ENCODE measurements at places on chromosomes 7 and 10.
A peak's percentile ranks its signal among the peaks of the same experiment; 100 is the strongest.

- no peak for DNase-seq
Observed at GRCh38 chr7:86961686-86962085, 97.8 kb downstream of the ELAPOR2 start.

DNA sequence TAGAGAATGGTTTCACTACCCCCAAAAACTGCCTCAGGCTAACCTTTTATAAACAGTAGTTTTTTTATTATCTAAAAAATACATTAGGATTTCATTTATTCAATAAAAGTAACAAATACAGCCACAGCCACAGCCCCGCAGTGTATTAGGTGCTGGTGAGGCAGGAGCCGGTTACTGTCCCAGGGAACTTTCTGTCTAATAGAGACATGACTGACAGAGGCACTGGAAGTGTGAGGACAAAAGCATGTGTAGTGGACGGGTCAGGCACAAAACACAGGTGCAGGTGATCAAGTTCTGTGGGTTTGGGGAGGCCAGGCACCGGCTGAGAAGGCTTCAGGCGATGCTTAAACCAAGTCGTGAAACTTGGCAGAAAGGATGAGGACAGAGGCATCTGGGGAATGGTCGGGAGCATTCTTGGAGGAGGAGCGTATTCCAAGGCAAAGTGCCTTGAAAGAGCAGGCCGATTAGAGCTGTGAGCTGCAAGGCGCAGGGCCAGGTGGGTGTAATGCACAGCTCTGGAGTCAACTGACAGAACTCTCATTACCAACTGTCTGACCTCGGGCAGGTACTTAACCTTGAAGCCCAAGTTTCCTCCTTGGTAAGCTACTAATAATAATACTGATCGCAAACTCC lies 138.2 kb downstream of the USP6NL start:
- DNase-seq: no peak

- no peak for DNase-seq
Observed at GRCh38 chr10:50999163-50999562, 75.1 kb upstream of the PRKG1 start.

DNA sequence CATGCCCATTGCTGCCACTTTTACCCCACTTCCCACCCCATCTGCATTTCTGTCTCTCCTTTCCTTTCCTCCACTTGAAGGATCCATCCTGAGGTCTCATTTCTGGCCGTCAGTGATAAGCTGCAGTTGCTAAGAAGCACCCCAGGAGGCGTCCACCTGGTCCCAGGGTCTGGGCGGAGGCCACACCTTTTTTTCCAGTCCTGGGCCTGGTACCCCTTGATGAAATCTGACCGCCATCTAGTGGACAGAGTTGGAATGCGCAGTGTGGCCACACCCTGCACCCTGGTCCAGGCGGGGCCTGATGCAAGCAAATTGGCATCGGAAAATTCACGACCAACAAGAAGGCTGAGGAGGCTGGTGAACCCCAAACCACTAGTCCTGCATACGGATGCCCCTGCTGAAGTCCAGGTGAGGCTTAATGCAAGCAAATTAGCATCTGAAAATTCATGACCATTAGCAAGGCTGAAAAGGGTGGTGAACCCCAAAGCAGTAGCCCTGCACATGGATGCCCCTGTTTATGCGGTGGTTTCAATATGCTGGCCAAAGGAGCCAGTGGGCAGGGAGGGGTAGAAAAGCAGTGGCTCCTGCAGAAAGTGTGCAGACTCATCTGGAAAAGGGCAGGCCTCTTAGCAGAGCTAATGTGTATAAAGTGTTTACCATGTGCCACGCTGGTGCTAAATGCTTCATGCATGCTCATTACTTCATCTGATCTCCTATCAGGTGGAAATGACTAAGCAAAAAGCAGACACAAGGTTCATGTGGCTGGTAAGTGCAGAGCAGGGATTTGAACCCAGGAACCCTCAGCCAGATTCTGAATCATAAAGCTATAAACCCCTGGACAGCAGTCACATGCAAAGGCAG lies 43.2 kb downstream of the GPAM start:
- peak; percentile 62 for DNase-seq

DNA sequence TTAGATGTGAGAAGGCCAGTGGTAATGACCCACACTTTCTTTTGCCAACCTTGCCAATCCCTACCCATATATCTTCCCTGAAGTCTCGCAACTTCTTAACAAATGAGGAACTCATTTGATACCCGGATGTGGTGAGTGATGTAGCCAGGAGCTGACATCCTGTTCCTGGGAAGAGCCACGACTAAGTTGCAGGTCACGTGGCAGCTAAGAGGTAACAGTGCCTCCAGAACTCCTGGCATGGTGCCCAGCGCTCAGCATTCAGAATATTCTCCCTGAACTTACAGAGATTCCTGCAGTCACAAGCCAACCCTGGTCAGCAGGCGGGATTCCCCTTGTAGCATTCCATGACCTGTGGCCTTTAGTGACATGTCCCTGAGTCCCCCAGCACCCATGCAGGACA lies 282.5 kb downstream of the GALNT17 start:
- DNase-seq: no peak

DNA sequence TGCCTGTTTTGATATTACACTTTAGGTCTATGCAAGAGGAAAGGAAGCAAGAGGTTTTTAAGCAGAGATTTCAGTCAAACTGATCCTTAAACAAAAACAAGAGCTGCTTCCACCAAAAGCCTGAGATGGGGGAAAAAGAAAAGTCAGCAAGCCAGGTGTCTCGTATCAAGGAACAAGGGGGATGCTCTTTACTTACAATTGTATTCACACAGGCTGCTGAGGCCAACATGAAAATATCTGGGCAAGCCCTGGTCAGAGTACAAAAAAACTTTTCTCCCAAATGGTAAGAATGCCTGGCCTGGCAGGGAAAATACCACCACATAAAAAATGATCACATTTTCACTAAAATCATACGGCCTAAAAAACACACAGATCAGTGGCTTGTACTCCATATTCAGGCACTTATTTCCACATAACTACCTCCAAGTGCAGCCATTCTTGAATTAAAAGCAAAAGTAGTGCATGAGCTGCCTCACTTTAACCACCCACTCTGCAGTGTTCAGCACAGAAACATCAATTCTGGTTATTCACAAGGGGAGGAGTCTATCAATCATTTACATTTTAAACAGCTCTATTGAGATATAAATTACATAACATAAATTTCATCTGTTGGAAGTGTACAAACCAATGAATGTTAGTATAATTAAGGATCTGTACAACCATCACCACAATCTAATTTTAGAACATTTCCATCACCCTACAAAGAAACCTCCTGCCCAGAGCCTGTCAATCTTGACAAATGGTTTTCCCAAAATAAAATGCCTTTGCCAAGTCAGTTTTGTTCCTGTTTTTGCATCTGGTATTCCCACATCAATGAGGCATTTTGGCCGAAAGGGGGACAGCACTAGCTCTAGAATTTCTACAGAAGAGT lies 70.2 kb downstream of the GRB10 start:
- no peak for DNase-seq

- no peak for DNase-seq
Observed at GRCh38 chr7:109930049-109930448, 1160.9 kb upstream of the LRRN3 start.

DNA sequence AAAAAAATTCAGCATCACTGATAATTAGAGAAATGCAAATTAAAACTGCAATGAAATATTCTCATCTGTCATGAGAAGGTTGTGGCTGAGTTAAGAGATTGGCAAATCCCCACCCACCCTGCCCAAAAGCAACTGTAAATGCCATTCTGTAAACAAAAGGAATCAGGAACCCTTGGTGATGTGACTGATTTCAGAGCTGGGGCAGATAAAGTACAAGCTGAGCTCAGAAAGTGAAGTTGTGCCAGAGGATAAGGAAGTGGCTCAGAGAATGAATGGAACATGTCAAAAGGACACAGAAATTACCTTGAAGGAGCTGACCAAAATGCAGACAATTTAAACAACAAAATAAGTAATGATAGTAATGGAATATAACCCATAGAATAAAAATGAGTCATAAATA lies 32.7 kb upstream of the ARMS2 start:
- DNase-seq: no peak

DNA sequence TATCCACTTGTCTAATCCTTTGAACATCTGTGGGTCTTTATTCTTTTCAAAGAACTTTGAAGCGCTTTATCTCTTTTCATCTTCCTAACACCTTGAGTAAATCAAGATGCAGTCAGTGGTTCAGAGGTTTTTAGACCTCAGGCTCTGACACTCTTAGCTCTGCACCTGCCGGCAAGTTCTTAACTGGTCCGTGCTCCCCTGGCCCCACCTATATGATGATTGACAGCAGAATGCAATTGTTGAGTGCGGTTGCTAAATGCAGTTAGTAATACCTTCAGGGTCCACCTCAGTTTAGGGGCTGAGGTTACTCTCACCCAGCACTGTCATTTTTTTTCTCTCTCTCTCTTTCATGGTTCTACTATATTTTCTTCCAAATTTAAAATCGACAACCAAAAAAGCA lies 854.2 kb upstream of the AUTS2 start:
- DNase-seq: no peak

- DNase-seq: no peak
Observed at GRCh38 chr10:103695584-103696005, 159.8 kb downstream of the SH3PXD2A start.

DNA sequence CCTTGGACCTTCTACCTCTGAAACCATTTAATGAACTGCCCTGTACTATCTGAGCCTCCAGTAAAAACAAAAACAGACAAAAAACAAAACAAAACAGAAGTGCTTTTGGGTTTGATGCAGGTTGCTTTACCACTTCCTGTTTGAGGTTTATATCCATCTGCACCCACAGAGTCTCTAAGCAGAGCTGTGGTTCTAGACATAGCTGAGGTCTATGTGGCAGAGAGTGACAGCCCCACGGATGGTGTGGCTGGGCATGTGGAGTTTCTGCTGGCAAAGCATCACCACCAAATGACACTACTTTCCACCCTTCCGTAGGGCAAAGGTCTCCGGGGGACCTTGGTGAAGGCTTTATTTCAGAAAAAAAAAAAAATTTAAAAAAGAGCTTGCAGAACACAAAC lies 754.2 kb downstream of the GRID1 start:
- DNase-seq: peak; percentile 17

DNA sequence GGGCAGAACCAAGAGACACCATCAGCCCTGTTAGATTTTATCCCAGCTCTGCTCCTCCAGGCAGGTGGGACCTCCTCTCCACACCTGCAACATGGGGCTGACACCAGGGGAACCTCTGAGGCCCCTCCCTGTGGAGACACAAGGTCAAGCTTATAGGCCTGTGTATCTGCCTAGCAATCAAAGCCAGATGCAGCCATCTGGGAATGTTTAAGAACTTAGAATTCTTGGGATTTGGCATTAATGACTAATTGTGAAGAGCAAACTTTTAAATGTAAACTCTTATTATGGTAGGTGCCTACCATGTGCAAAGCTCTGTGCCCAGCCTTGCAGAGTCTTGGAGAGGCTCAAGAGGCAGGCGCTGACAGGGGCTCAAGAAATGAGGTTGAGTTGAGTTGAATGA lies 52.1 kb downstream of the TBATA start:
- DNase-seq: no peak

DNA sequence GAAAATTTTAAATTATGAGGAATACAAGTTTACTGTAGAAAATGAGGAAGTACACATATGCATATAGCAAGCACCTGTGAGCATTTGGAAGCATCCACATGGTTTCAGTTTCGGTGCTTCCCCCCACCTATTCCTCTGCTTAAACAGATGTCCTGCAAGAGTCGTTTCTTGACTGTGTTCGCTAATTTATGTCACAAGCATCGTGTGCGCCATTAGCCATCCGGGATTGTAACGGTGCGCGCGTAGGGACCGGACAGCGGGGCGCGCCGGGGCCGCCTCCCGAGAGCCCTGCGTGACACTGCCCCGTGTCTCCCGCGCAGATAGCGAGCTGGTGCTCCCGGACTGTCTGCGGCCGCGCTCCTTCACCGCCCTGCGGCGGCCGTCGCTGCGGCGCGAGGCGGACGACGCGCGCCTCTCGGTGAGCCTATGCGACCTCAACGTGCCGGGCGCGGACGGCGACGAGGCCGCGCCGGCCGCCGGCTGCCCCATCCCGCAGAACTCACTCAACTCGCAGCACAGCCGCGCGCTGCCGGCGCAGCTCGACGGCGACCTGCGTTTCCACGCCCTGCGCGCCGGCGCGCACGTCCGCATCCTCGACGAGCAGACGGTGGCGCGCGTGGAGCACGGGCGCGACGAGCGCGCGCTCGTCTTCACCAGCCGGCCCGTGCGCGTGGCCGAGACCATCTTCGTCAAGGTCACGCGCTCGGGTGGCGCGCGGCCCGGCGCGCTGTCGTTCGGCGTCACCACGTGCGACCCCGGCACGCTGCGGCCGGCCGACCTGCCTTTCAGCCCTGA lies 90.9 kb downstream of the NEURL1 start:
- peak; percentile 27 for DNase-seq

GRCh38 chr10:224571-224970 lies 89.3 kb downstream of the ZMYND11 start:
- DNase-seq: no peak
